COR-L47 (cell line): ENCODE measurements at places on chromosomes 2 and 18.

DNA sequence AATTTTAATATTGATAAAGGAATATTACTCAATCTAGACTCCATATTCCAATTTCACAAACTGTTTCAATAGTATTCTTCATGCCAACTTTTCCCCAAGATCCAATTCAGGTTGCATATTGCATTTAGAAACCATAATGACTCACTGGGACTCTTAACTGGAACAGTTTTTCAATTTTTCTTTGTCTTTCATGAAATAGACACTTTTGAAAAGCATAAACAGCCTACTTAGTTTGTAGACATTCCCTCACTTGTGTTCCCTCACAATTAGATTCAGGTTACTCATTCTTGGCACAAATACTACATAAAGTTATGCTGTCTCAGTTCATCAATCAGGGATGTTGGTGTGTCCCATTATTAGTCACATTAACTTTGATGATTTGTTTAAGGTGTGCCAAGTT, 1768.4 kb upstream of the PIK3C3 start:
- DNase-seq: no peak

DNA sequence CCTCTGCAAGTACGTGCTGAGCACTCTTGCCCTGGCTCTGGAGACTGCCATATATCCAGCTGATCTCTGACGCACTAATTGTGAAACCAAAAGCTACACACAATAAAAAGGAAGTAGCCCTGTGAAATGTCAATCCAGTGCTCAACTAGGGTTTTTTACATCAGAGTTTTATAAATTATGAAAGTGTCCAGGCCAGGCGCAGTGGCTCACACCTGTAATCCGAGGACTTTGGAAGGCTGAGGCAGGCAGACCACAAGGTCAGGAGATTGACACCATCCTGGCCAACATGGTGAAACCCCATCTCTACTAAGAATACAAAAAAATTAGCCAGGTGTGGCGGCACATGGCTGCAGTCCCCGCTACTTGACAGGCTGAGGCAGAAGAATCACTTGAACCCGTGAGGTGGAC, 24.5 kb upstream of the PEX13 start:
- no peak for DNase-seq

- no peak for DNase-seq
Observed at GRCh38 chr2:22958308-22958707, 426.7 kb upstream of the KLHL29 start.

- no peak for DNase-seq
Observed at GRCh38 chr18:26262156-26262555, 35.9 kb downstream of the TAF4B start.

- DNase-seq: peak; percentile 42
Observed at GRCh38 chr2:68031542-68032160, 31.2 kb downstream of the C1D start.

DNA sequence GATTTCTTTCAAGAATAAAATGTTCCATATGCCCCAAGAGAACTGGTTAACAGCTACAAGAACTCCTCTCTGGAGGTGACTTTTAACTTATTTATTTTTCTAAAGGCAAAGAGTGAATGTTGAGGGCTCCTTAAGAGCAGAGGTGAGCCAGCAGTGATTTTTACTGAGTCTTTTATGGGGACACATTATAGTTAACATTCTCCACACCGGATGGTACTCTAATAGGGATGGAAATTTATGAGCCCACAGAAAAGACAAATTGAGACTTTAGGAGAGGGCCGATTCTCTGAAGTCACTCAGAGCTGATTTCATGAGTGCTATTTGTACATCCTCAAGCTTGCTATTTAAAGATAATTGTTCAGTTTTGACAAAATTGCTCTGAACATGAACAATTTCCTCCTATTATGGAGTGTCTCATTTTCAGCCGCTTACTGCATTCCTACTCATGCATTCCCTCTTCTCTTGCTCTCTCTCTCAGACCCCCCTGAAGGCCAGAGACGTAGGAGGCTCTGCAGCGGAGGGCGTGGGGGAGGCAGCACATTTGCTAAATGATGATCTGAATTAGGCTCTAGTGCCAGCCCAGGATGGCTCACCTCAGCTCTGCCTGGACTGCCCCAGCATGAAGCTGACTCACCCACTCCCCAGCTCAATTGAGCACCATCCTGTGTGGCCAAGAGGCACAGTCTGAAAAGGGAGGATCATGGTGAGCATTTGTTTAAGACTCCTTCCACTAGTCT, 5.9 kb upstream of the RPL37A start:
- DNase-seq: no peak

DNA sequence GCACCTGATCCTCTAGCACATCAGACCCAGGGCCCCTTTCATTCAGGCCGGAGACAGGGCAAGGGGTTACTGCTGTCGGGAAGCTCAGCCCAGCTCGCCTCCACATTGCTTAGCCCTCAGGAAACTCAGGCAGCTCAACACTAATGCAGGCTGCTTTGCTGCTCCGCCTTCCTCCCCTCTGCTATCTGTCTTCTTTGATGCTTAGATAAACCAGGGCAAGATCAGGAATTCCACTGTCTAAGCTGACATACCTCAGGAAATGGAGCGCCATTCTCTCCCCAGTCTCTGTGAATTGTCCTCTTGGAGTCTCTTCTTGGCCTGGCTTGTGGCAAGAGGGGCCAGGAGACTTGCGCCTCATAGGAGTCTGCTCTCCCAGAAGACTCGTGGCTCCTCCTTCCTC, 25.5 kb upstream of the EXOC6B start:
- no peak for DNase-seq

DNA sequence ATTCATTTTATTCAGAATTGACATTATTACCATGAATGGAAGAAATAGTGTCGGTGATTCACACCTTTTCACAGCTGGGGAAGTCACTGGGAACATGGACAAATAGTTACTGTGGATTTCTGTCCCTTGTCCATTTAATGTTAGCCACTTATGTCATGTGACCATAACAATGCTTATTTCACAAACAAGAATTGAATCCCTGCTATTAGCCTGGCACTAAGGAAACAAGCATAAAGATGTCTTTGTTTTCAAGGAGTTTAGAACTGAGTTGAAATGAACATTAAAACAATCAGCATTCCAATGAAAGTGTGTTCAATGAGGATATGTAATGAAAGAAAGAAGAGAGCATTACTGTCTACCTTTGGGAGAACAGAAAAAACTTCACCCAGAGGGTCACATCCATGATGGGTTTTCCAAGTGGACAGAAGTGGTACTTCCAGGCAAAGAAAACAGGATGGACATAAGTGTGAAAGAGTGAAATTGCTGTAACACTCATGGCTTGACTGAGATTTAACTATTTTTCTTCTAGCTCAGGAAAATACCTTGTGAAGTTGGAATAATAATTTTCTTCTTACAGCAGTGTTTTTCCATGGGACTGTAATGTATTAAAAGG, 324.5 kb upstream of the UBE2E3 start:
- no peak for DNase-seq

DNA sequence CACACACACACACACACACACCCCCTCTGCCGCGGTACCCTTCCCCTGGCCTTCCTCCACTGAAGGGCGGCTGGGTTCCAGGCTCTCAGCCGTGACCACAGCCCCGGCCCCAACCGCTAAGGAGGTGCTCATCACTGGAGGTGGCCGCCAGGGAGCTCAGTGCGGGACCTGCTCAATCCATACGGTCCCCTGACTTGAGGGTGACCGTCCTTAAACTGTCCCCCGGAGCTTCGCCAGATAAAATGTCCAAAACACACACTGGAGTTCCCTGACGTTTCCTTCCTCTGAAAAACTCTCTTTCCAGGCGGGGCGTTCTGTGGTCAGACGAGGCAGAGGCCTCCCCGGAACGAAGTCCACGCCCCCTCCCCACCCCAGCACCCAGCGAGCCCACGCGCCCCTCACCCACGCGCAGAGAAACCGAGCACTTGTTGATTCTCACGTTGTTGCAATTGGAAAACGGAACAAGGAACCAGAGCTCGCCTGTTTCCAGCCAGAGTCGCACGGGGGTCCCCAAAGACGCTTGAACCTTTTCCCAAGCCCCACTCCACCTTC, 1.4 kb downstream of the MBP start:
- DNase-seq: no peak

DNA sequence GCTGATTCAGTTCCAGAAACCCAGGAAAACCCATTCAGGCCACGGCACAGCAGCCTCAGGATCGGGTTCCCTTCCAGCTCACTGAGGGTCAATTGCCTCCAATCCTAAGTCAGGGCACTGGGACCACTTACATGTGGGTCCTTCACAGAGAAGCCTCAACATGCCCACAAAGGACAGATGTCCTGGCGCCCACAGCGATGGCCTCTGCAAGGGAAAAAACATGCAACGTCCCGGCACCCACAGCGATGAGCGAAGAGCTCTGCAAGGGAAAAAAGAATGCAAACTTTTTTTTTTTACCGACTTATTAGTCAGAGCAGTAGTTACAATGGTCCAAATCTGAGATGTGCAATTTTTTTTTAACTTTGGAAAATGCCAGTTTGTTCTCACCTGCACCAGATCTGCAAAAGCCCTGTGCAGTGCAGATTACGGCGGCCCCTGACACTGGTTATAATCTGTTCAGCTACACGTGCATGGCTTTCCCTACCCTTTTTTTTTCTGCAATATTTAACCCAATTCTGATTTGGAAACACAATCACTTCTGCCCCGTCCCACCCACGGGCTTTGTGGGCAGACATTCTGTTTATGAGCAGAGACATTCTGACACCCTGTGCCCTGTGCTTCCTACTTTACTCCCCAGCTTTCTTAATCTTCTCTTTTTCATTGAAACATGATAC, 159.3 kb upstream of the SALL3 start:
- no peak for DNase-seq

DNA sequence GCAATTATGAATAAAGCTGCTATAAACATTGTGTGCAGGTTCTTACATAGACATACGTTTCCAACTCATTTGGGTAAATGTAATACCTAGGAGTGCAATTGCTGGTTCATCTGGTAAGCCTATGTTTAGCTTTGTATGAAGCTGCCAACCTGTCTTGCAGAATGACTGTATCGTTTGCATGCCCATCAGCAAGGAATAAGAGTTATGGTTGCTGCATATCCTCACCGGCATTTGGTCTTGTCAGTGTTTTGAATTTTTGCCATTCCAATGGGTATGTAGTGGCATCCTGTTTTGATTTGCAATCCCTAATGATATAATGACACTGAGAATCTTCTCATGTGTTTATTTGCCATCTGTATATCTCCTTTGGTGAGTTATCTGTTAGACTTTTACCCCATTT, 20.7 kb downstream of the CCDC150 start:
- DNase-seq: no peak
